ENCODE measurements at places on chromosomes 1 and 21.

GRCh38 chr1:94887603-94888171 is 39.2 kb downstream of the CNN3 start:
- DNase-seq: no peak

- DNase-seq: no peak
Observed at GRCh38 chr21:31383770-31384169, 39.7 kb upstream of the TIAM1 start.

GRCh38 chr1:1098681-1099421 is 17.0 kb downstream of the C1orf159 start:
- no peak for DNase-seq

DNA sequence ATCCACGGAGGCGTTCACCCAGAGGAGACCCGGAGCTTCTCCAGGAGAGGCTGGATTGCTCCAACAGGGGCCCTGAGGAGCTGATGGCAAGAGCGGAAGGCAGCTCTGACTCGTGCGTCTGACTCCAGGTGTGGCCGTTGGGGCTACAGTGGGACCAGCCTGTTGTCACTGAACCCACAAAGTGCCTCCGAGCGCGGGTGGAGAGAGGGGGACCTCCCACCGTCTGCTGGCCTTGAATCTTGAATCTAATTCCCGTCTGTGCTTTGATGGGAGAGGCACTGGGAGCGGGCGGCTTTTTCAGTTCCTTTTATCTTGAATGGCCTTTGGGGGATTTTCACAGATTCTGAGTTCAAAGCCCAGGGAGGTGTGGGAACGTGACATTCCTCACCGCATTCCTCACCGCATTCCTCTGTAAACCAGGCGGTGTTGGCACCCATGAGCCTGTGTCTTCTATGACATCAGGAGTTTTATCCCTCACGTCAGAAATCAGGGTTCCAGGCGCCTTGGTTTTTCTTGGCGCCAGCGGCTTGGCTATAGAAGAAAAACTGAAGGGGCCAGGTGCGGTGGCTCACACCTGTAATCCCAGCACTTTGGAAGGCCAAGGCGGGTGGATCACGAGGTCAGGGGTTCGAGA is 39.2 kb upstream of the COL18A1 start:
- no peak for DNase-seq

DNA sequence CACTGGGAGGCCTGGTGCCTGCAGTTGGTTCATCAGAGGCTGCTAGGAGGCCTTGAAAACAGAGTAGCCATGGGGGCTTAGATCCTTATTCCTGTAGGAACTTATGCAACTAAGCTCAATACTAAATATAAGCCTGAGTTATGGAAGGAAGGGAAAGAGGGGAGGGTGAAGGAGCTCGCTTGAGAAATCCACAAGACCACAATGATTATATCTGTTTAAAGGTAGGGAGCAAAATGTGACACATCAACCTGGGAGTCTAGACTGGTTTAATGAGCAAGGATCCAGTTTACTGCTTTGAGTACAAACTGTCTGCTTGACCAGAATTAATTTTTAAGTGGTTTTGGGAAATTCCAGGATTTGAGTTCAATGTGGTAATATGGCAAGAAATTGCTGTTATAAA is 20.4 kb upstream of the ANGPTL7 start:
- DNase-seq: no peak

All from stimulated activated CD4-positive, alpha-beta T cell treated with anti-CD3 and anti-CD28 coated beads, TNF-alpha, amount 100 ng/mL, for 1 hour (primary cell).